ENCODE measurements at places on chromosomes 4 and X.

DNA sequence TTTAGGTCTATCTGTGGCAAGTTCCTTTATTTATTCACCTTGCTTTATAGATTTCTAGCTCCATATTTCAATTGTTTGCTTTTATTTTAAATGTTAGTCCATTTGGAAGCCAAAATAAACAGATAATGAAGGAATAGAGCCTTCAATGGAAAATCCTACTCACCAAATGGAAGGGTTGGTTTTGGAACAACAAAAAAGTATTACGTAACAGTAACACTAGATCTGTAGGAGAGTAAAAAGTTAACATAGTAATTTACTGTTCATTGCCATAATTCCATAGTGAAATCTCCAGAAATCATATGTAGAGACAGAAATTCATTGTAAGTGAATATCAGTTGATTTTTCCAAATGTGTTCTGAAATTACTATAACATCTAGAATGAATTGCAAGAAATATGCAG is 34.6 kb downstream of the NWD2 start:
- DNase-seq = no peak

GRCh38 chr4:116636917-116637316 is 448.5 kb downstream of the TRAM1L1 start:
- DNase-seq = no peak

- DNase-seq = no peak
These were observed 26.2 kb upstream of the PNPLA4 start for GRCh38 chrX:7953446-7953845.

GRCh38 chrX:12439416-12439815 is 301.1 kb downstream of the FRMPD4 start:
- DNase-seq = no peak

GRCh38 chr4:54742636-54743399 is 85.1 kb downstream of the KIT start:
- no peak for DNase-seq

GRCh38 chrX:114924423-114924822 is 93.0 kb downstream of the IL13RA2 start:
- DNase-seq = no peak

DNA sequence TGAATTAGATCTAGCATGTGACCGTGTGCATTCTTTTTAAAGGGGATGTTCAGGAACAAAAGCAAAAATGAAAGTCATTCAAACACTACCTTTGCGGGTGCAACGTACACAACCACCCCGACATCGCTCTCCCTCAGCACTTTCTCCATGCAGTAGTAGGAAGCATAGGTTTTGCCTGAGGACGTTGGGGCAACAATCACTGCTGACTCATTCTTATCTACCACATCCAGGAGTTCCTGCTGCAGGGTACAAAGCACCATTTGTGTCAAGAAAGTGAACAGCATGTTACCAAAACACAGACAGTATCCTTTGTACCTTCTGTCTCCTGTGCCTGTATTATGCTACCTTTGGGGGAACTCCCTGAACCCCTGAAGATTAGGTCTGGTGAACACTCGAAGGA is 58.6 kb downstream of the DDX60L start:
- DNase-seq = no peak

GRCh38 chr4:126346654-126347053 is 1031.9 kb downstream of the FAT4 start:
- DNase-seq = no peak

DNA sequence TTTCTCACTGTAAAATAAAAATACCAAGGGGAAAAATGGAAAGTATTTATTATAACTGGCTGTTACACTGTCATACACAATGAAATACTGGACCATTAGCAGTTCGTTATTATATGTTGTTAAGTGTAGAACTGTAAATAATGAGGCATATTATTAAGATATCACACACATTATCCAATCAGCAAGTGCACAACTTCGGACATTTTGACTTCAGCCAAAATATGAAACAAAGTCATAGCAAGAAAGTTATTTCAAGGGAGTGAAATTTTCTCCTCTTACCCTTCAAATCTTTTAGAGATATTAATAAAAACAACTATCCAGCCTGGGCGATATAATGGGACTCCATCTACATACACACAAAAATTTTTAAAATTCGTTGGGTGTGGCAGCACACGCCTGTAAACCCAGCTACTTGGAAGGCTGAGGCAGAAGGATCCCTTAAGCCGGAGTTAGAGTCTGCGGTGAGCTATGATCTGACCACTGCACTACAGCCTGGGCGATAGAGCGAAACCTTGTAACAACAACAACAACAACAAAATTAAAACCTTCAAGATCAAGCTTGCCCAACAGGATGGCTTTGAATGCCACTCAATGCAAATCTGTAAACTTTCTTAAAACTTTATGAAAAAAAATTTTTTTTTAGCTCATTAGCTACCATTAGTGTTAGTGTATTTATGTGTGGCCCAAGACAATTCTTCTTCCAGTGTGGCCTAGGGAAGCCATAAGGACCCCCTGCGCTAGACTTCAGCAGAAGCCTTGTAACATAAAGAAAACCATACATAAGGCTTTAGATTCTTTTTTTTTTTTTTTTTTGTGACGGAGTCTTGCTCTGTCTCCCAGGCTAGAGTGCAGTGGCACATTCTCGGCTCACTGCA is 1.3 kb upstream of the CISD2 start:
- DNase-seq = no peak

DNA sequence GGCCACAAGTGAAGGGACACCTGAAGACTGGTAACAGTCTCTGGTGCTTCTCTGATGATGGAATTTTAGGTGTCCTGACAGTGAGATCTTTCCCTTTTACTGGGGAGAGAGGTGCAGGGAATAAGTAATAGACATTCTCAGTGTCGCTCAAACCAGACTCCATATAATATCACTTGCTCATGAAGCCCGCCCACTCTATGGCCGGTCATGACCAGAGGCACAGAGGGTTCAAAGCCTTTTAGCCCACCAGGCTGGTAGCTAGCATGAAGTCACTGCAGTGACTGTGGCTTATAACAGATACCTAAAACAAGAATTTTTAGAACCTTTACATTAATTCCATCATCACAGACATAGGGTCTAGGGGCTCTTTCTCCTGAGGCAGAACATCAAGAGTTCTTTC is 2.9 kb downstream of the CD40LG start:
- no peak for DNase-seq

GRCh38 chr4:89752932-89753598 is 83.9 kb downstream of the SNCA start:
- no peak for DNase-seq

- no peak for DNase-seq
These were observed 40.8 kb downstream of the LAMP2 start for GRCh38 chrX:120428309-120428708.

GRCh38 chr4:47838445-47838844 is 578 bp upstream of the CORIN start:
- DNase-seq = no peak

DNA sequence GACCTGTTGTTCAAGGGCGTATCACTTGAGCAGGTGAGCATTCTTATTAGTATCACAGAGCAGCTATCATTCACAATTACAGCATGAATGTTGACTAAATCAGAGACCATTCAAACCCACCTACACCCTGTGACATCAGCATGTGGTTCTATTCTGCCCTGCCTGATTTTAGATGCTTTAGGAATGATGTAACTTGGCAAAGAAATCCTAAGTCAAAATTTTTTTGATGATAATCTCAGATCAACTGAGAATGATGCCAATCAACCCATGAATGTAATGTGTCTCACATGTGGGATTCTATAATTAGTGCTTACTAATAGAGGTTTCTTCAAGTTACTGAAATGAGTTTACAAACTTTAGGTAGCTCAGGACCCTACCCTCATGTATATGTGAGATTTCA is 13.4 kb upstream of the CHIC2 start:
- no peak for DNase-seq

DNA sequence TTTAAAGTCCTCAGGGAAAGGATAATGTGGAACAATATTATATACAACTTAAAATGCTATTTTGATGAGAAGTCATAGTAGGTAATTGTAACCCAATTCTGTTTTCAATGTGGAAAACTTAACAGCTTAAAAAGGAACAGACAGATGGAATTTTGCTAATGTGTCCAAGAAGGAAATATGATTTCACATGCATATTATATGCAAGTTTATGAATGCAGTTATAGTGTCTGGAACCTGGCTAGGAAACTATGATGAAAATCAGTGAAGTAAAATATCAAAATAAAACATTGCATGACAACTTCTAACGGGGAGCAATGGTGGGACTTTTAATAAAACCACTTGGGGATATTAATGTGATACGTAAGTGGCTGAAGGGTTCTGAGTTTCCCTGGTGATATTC is 152.6 kb upstream of the HAND2 start:
- no peak for DNase-seq

- DNase-seq = no peak
These were observed 226.2 kb downstream of the TACR3 start for GRCh38 chr4:103493450-103494159.

GRCh38 chrX:120213438-120214265 is 37.0 kb upstream of the ZBTB33 start:
- peak; percentile 9 for DNase-seq

- DNase-seq = no peak
These were observed 104.2 kb downstream of the SATL1 start for GRCh38 chrX:85139422-85139821.

DNA sequence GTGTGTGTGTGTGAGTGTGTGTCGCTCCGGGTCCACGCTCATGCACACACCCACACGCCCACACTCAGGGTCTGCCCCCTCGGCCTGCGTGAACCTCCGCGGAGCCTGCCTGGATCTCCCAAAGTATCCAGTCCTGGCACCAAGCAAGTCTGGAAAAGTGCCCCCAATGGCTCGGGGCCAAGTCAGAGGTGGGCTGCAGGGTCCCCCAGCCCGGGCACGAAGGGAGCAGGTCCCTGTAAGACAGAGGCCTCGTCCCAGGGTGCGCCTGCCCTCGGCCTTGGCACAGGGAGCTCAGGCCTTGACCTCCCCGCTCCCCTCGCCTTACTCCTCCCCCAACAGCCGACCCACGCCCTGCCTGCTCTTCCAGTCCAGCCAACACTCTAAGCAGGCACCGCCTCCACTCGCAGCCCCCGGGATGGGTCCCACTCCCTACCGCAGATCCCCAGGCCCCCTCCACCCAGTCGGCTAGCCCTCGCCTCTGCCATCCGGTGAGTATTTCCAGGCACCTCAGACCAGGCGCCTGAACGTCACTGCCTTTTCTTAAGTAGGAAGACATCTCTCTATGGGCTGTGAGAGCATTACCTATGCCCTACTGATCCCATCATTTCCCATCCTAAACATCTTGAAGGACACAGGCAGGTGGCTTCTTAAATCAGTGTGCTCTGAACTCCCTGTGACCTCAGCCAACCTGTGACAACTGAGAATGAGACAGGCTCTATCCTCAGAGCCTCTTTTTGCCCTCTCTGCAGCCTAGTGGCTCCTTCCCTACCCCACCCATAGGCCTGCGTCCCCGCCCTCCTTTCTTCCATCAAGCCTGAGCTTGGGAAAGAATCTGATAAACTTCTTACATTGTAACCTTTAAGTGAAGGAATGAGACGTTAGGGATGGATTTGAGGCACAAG is 704 bp downstream of the FAM114A1 start:
- DNase-seq = no peak

DNA sequence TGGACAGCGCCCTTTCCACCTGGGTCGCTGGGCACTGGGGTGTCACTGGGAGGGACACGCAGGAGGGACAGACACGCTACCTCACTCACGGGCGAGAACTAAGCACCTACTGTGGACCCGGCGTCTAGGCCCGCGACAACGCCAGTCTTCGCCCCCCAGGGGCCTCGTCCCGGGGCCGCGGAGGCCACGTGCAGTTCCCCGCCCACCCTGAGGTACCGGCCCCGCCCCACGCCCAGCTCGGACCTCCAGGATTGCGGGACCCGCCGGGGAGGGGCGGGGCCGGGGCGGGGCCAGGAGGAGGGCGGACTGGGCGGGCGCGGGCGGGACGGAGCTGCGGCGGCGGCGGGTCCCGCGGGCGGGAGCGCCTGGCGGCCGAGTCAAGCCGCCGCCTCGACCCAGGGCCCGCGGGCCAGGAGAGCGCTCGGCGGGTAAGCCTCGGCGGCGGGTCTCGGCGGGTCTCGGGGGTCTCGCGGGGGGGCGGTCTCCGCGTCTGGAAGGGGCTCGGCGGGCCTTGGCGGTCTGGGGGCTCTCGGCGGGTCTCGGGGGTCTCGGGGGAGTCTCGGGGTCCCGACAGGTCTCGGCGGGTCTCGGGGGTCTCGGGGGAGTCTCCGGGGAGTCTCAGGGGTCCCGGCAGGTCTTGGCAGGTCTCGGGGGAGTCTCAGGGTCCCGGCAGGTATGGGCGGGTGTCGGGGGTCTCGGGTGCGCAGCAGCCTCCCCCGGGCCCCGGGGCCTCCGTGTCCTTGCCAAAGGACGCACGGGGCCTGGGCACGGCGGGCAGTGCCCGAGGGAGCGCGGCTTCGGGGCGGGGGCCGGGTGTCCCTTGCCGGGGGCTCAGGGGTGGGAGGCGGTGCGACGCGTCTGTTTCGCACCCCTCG is at the start of gene SH3BP2:
TSS of gene SH3BP2 (plus strand) at position 375 of the 875 bp plus-strand sequence. CDS start 27,533 bp downstream, outside the sequence.
- no peak for DNase-seq

GRCh38 chr4:10054571-10055041 is 33.3 kb upstream of the SLC2A9 start:
- DNase-seq = no peak

GRCh38 chr4:54924891-54925290 is 200.5 kb downstream of the KDR start:
- DNase-seq = no peak

DNA sequence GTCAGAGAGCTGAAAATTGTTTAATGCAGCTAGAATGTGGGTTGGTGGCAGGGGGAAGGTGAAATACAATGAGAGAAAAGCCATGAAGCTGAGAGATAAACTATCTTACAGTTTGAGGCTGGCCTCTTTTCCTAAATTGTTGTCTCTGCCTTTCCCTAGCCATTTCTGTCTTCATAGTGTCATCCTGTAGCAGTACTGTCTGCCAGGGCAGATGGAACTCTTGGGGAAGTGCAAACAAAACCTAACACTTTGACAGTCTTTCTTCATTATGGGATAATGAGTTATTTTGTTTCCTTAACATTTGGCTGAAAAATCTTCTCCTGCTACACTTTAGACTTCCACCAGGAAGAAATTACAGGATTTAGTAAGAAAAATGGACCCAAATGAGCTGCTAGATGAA is 197.8 kb upstream of the ARX start:
- DNase-seq = no peak

DNA sequence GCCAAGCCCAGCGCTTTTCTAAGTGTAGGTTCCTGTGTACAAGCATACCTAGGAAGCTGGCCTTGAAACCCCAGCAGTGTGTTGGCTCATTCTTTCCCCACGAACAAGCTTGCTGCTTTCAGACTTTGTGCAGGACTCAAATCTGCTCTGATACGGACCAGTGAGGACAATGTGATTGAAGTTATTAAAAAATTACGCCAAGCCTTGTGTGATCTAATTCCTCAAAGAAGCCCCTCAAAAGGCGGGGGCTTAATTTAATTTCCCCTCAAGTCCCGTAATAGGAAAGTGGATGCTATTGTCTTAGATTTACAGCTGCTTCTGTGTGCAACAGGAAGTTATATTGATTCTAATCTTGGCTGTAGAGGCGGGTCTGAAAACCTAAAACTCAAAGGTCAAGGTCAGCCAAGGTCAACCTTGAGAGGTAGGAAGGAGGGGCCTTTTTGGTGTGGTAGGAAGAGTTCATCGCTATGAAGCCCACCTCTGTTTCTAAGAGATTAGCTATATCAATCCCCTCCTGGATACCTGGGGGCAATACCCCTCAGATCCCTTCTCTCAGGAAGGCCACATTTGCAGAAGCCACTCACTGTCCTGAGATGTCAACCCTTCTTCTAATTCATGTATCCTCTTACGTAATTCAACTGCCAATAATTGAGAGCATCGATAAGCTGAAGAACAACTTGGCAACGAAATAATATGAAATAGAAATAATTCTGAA is 45.1 kb downstream of the TBC1D9 start:
- DNase-seq = no peak
